ENCODE measurements at places on chromosomes 4 and X. TPM values are rescaled to one million over a fixed set of nuclear protein-coding genes. Genes with fewer than 3 reads are reported as not detected.

- no peak for DNase-seq
Observed at GRCh38 chr4:83318666-83319065, 16.0 kb downstream of the HPSE start.

KCND1 gene
- 1.2 TPM for total RNA-seq

DNA sequence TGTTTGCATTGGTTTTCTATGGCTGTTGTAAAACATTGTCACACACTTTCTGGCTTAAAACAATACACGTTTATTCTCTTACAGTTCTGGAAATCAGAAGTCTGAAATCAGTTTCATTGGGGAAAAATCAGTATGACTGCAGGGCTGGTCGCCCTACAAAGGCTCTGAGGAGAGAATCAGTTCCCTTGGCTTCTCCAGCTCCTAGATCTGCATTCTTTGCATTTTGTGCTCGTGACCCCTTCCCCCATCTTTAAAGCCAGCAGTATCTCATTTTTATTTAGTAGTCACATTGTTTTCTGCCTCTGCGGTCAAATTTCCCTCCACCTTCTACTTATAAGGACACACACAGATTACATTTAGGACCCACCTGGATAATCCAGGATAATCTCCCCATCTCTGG, 849.7 kb upstream of the GRID2 start:
- DNase-seq = no peak

OCIAD1 gene
- 129 TPM for total RNA-seq

MMRN1 gene
- 10.7 TPM for total RNA-seq

- DNase-seq = no peak
Observed at GRCh38 chr4:167452922-167453430, 218.7 kb upstream of the SPOCK3 start.

- DNase-seq = no peak
Observed at GRCh38 chr4:20698382-20698781, 1.9 kb upstream of the PACRGL start.

DNA sequence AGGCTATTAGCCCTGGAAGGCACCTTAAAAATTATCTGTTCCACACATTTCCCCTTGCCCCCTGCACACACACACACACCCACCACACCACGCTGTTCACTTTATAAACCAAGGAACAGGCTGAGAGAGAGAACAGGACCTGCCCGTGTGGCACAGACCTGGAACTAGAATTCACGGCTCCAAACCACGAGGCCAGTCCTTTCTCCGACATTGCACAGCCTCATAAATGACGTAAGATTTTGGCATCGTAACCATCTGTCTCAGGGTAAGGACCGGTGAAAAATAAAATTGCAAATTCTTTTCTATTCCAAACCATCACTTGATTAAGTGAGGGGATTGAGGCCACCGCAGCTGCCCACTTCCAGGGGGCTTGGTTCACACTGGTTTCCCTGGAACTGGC, 330.3 kb downstream of the BCOR start:
- DNase-seq = no peak

GRCh38 chr4:3637326-3638016, 105.2 kb upstream of the LRPAP1 start:
- no peak for DNase-seq

SMIM31 gene
- total RNA-seq = not detected

DNA sequence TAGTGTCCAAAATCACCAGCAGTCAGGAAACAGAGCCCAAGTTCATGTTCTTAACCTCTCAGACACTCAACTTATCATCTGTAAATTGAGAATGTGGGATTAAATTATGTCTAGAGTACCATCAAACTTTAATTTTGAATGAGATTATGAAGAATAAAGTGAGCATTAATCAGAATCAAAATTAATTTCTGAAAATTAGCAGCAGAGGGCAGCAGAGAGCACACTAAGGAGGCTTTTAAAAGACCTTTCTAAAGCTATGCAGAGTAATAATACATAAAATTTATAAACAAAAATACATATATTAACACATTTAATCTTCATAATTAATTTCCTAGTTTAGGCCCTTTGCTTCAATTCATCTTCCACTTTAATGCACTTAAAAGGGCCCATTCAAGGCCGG, 7.1 kb downstream of the TASL start:
- no peak for DNase-seq

DNA sequence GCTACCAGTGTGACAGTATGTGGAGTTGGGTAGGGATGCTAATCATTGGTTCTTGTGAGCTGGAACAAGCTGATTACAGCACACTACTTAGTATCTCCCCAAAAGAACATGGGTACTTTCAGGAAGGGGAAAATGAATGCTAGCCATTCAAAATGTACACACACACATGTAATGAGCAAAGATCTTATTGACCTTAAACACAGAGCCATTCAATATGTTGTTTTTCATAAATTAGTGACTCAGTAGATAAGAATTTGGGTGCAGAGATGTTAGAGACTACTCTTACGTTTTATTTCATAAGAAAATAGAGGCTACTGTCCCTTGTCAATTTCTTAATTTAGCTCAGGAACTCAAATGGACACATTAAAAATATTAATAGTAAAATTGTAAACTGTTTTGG, 509.5 kb upstream of the ATOH1 start:
- no peak for DNase-seq

GRCh38 chrX:55767100-55767499, 49.6 kb downstream of the RRAGB start:
- DNase-seq = no peak

IL15 gene
- not detected for total RNA-seq

DNA sequence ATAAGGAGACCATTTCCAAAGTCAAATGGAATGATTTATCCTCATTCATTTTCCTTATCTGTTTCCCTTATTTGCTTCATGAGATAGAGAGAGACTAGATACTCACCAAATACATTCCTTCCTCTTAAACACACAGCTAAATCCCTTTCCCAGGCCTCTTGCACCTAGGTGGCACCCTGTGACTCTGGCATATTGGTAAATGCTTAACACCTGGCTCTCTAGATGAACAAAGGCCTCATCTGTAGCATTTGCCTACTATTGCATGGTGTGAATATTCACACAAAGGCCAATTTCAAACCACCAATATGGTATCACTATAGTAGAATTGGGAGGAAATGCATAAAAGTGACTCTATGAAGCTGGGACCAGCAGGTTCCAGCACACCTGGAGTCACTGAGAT, 22.1 kb upstream of the SLC10A4 start:
- no peak for DNase-seq

FAM149A gene
- 5.6 TPM for total RNA-seq

- DNase-seq = no peak
Observed at GRCh38 chr4:93710101-93710846, 118.3 kb upstream of the ATOH1 start.

PTPN13 gene
- total RNA-seq = 70.5 TPM

DNA sequence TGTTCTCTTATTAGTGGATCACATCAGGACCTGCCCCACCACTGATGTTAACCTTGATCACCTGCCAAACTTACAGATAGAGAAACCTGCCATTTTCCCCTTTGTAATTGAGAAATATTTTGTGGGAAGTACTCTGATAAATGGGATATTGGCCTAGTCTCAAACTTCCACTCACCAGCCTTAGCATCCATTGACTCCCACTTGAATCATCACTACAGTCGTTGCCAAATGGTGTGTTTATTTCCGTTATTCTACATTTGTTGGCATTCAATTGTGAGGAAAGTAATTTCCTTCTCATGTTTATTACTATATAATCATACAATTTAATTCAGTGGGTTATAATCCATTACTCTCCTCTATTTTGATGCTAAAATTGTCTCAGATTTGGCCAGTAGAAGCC, 156.4 kb upstream of the CXCL13 start:
- DNase-seq = no peak

GRCh38 chr4:52299120-52299519, 248.0 kb downstream of the SPATA18 start:
- DNase-seq = no peak

MORC4 gene
- 10.1 TPM for total RNA-seq

RRH gene
- not detected for total RNA-seq

DNA sequence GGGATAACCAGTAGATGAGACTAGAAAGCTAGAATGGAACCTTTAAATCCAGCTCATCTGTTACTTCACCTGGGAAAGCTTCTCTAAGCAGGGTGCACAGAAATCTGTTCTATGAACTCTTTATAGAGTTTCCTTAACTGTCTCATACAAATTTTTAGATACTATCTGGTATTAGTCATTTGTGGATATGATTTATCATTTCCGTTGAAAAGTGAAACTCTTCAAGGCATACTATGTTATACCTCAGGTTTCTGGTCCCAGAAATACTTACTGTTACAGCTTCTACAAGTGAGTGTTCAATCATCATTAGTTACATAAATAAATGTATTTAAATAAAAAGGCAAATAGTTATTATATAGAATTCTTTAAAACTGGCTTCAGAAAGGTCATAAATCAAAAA, 298.3 kb upstream of the AGA start:
- DNase-seq = no peak

UGT2B11 gene
- not detected for total RNA-seq

GRCh38 chr4:144734522-144734921, 88.6 kb downstream of the HHIP start:
- no peak for DNase-seq

UGT2B17 gene
- total RNA-seq = not detected

GRCh38 chr4:92641409-92641808, 337.6 kb downstream of the GRID2 start:
- DNase-seq = no peak

GLOD5 gene
- total RNA-seq = not detected

TMPRSS11D gene
- total RNA-seq = not detected
